ENCODE measurements at places on chromosomes 7 and 10.

GRCh38 chr10:114232561-114233176, 6.4 kb upstream of the VWA2 start:
- DNase-seq: no peak

- no peak for DNase-seq
Observed at GRCh38 chr10:88707429-88708155, 1.5 kb downstream of the LIPK start.

DNA sequence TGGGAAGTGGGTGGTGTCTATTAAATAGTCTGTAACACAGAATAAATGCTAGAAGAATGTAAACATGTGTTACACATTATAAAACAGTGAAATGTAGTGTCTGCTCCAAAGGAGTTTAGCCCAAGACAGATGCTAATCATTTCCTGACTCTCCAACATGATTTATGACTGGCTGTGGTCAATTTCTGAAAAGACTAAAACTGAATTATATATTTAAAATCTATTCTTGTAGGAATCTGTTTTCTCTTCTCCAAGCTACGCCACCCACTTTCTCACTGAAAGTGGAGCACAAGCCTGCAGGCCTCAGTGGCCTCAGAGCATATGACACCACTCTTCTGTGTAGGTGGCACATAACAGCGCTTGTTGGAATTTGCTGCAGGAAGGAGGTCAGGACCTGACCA, 44.4 kb downstream of the CTTNBP2 start:
- no peak for DNase-seq

DNA sequence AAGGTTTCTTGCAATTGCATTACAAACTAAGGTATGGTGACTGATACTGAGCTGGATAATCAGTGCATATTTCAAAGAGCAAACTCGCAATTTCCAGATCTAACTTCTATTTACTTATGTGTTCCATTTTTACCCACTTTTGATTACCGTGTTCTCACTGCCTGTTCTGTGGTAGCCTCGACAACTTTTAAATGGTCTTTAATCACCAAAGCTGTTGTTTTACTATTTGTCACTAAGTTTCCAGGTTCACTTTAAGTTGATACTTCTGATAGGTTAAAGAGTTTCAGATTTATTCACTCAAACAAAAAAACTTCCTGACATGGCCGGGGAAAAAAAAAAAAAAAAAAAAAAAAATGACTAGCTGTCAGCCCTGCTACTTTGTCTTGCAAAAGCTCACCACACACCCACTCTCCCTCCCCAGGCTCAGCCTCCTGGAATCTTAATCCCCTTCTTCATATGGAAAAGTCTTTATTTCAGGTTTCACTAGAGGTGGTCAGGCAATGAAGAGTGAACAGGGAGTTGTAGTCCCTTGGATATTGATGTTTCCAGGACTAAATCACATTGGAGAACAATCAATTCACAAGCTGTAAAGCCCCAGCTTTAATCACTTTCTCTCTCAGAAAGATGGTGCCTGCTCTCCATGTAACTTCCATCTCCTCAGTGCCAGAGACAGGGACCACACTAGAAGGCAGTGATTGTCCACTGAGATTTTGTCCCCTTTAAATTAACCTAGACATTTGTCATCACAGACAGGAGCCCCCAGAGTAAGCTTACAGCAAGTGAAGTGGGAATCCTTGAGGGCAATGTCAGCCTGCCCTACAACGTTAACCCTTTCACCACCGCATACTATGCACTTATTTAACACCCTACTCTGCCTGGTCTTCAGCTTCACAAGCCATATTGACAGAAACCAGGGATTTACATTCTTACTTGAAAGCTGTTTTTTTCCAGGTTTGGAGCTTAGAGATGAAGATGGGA, 749.1 kb upstream of the SORCS1 start:
- DNase-seq: no peak

DNA sequence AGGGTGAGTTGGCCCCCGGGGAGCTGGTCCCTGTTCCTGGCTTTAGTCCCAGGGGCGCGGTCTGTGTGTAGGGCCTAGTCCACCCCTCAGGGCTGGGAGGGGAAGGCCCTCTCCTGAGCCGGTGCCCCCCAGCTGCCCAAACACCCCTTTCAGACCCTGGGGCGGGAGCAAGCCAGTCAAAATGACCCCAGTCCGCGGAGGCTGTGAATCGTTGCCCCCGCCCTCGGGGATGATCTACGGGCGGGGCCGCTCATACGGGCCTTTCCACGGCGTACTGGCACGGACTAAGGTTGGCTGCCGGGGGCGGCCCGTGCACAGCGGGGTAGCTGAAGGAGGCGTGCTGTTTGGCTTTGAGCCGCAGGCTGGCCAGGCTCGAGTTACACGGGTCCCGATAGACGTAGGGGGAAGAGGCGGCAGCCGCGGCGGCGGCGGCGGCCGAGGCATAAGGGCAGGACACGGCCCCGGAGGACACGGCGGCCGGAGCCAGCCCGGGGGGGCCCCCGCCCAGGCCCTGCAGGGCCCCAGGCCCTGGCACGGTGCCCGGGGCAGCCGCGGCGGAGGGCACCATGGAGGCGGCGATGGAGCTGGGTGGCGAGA, 4.3 kb downstream of the ELOVL3 start:
- no peak for DNase-seq

DNA sequence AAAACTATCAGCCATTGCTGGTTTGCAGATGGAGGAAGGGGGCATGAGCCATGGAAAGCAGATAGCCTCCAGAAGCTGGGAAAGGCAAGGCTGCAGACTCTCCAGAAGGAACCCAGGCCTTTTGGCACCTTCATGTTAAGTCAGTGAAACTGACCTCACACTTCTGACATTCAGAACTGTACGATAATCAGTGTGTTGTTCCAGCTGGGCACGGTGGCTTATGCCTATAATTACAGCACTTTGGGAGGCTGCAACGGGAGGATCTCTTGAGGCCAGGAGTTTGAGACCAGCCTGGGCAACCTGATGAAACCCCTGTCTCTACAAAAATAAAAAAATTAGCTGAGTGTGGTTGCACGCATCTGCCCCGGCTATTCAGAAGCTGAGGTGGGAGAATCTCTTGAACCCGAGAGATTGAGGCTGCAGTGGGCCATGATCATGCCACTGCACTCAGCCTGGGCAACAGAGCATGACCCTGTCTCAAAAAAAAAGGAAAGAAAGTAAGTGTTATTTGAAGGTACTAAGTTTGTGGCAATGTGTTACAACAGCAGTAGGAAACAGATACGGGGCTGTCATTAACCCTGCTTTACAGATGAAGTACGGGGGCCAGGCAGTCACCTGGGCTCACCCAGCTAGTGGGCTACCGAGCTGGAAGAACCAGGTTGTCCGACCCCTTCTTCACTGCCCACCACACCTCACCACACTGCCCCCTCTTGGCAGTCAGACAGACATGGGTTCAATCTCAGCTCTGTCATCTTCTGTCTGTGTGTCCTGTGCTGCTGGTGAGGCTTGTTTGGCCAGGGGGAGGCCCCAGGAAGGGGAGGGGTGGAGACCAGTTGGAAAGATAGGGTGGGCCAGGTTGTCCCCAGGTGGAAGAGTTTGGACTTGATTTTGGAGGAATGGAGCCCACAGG, 18.3 kb downstream of the CHST3 start:
- no peak for DNase-seq
